ENCODE measurements at places on chromosomes 1 and 21.

- DNase-seq, result no peak
Measured at GRCh38 chr1:20362856-20363255, 72.2 kb downstream of the VWA5B1 start.

DNA sequence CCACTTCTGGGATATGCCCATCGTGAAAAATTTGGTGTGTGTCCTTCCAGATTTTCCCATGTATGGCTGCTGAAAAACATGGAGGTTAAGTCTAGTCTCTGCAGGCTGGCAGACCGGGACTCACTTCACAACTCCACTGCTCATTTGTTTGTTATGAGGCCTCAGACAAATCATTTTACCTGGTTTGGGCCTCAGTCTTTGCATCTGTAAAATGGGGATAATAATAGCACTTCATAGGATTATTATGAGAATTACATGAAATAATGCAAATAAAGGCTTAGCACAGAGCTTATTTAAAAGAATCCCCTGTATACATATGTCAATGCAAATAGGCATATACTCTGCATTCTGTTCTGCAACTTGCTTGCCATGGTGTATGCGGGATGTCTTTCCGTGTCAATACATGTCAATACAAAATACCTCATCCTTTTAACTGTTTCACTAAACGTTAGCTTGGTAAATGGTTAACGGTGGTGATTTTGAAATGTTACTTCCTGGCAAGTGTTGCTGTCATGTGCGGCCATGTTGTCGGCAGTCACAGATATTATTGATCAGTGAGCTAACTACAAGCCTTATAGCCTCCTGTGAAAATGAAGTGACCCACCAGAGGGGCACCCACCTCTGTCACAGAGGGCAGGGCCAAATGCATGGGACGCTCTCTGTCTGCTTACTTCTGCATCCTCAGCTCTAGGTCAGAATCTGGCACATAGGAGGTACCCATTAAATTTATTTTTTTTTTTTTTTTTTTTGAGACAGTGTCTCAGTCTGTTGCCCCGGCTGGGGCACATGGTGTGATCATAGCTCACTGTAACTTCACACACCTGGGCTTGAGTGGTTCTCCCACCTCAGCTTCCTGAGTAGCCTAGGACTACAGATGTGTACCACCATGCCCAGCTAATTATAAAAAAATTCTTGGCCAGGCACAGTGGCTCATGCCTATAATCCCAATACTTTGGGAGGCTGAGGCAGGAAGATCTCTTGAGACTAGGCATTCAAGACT, 4.3 kb downstream of the LCK start:
- DNase-seq, result no peak

- no peak for DNase-seq
Measured at GRCh38 chr21:46456750-46457149, 1.9 kb upstream of the DIP2A start.

DNA sequence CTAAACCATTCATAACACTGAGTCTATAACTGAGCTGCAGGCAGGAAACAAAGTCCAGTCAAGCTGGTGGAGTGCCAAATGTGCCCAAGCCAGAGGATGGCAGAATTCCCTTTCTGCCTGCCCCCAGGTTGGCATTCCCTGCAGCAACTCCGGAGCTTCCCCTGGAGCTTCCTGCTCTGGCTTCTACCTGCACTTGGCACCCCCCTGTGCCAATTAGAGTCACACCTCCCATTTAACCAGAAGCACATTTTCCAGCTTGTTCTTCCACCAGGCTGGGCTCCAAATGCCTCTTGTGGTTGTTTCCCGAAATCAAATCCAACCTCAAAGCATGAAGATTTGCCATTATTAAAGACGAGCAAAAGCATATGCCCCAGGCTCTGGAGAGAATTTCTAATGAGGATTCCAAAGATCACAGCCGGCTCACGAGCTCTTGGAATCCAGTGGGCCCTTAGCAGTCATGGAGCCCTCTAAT, 294.5 kb downstream of the RRAGC start:
- no peak for DNase-seq

- no peak for DNase-seq
Measured at GRCh38 chr1:36372617-36373016, 13.1 kb downstream of the STK40 start.

DNA sequence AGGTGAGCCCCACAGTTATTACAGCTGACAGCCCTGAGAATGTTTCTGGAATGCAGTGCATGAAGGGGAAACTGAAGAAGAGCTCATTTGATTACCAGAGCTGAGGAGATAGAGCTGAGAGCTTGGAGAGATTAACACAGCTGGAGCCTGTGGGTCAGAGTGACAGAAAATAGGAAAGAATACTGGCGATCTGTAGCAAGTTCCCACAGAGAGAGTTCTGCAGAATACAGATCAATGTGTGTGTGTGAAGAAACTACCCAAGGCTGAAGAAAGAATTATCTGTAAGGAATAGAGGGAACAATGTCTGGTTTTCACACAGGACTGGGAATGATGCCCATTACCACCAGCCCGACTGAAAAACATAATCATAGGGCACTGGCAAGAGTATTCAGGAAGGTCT, 103.6 kb upstream of the SNX7 start:
- no peak for DNase-seq

GRCh38 chr1:240486611-240487010, 125.3 kb downstream of the GREM2 start:
- no peak for DNase-seq

- DNase-seq, result no peak
Measured at GRCh38 chr1:78351551-78352216, 139.1 kb upstream of the PTGFR start.

GRCh38 chr1:154572468-154573167, 5.0 kb downstream of the CHRNB2 start:
- DNase-seq, result no peak

DNA sequence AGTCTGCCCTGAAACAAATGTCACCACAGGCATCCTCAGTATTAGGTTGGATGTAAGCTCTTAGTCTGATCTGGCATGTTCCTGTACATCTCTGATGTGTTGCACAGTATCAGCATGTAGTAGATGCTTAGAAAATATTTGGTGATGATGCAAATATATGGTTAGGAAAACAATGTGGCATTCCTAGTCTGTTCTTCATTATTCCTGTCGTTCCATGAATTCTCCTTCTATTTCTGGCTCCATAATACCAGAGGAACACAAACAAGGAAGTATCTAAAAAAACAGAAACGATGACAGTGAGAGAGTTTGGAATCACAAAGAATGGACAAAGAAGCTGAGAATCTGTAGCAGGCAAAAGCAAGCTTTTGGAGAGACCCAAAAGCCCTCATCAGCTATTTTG, 236.6 kb downstream of the HHAT start:
- no peak for DNase-seq

- no peak for DNase-seq
Measured at GRCh38 chr1:28110555-28110954, 22.1 kb upstream of the EYA3 start.

Measured in stimulated activated CD4-positive, alpha-beta T cell treated with anti-CD3 and anti-CD28 coated beads, Interleukin-1b, Interleukin-23, amount 100 ng/mL, for 4 hours (primary cell).